Dorsolateral prefrontal cortex (tissue), 122 donors: ENCODE measurements at places on chromosomes 16 and 17.

- DNase-seq = no peak
Observed at GRCh38 chr17:75228847-75229246, 23.4 kb downstream of the NUP85 start.

GRCh38 chr17:16939606-16940115 is 32.3 kb downstream of the TNFRSF13B start:
- DNase-seq = peak; percentile 4

- no peak for DNase-seq
Observed at GRCh38 chr16:83779886-83780285, 27.9 kb upstream of the HSBP1 start.

GRCh38 chr17:40122999-40123810 is 1.4 kb downstream of the MSL1 start:
- DNase-seq = peak; percentile 58

DNA sequence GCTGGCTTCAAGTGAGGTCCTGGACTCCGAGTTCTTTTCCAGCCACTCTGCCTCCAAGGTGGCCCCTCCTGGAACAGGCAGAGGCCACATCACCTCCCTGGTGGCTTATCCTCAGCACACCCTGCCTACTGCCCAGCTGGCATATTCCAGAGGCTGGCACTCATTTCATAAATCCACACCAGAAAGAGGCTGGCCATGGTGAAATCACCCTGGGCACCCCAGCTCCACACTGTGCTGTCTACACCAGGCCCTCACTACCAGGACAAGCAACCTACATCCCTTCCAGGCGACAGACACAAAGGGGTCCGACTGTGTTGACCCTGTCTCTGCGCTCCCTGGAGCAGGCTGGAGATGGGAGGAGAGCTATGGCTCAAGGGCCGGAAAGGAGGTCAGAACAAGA is 100.2 kb downstream of the C16orf78 start:
- no peak for DNase-seq

DNA sequence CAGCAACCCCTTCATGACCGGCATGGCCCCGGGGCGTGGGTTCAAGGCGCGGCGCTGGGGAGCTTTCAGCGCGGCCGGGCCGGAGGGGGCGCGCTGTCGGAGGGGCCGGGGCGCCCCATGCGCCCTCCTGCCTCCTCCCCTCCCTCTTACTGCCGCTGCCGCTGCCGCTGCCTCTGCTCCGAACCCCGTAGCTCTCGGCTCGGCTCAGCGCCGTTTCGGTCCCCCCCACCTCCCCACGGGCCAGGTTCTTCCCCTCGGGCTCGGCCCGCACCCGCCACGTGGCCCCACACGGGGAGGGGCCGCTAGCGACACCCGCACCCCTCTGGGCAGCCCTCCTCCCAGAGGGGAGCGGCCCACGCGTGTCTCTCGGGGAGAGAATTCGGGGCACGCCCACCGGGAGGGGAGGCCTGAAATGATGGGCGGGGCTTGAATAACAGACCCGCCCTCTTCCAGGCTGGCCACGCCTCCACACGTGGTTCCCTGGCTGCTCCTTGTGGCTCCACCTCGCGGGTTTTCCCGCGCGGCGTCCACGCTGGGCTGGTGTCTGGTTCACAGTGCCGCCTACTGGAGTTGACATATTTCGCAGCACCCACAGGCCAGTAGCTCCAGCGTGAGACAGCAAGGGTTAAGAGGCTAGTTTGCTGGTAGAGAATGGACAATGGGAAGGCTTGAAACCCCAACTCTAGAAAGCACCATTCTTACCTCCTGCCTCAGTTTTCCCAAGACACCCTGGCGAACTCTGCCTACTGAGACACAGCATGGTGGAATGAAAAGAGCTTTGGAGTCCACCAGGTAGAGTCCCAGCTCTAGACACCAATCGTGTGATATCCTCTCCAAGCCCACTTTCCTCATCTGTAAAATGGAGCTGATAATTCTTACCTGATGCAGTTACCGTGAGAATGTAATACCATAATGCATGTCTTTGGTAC is at the start of gene KCNH4:
KCNH4 (minus strand) TSS at position 221 of the 929 bp plus-strand sequence; CDS start at position 24, 197 bp downstream.
- peak; percentile 89 for DNase-seq
